ENCODE measurements at places on chromosomes 5 and 9. TPM values are rescaled to one million over a fixed set of nuclear protein-coding genes. Genes with fewer than 3 reads are reported as not detected.

- no peaks in the 10 kb centered on the region for H3K4me1 ChIP-seq
- DNase-seq: no peak
- no peaks in the 10 kb centered on the region for H3K27me3 ChIP-seq
- no peak overlapping the region for H3K4me3 ChIP-seq
- peaks cover 5% of the 10 kb centered on the region for H3K36me3 ChIP-seq
Measured at GRCh38 chr5:140481758-140482157, 65.7 kb upstream of the EIF4EBP3 start.

GRCh38 chr5:88688156-88688983, 194.6 kb downstream of the MEF2C start:
- DNase-seq: no peak
- peaks cover 29% of the 10 kb centered on the region for H3K4me1 ChIP-seq
- H3K36me3 ChIP-seq: peaks cover 2% of the 10 kb centered on the region
- peaks cover 97% of the 10 kb centered on the region for H3K27me3 ChIP-seq

Gene PLPP1
- 23.3 TPM for total RNA-seq

GRCh38 chr5:60492958-60493357, 207.0 kb downstream of the DEPDC1B start:
- DNase-seq: no peak
- H3K4me1 ChIP-seq: no peaks in the 10 kb centered on the region
- no peak overlapping the region for H3K4me3 ChIP-seq

- H3K27me3 ChIP-seq: peaks cover 14% of the 10 kb centered on the region
- no peaks in the 10 kb centered on the region for H3K36me3 ChIP-seq
- DNase-seq: no peak
- H3K27ac ChIP-seq: no peak overlapping the region
Measured at GRCh38 chr5:1785062-1785461, 14.6 kb downstream of the MRPL36 start.

GRCh38 chr9:22817181-22817580, 370.6 kb downstream of the DMRTA1 start:
- no peaks in the 10 kb centered on the region for H3K27me3 ChIP-seq
- no peak overlapping the region for H3K4me3 ChIP-seq

Data from activated T-cell treated with anti-CD3 and anti-CD28 coated beads, Interleukin-2, amount 50 U/mL, for 72 hours (primary cell).